ENCODE measurements at places on chromosomes 1 and 21.

DNA sequence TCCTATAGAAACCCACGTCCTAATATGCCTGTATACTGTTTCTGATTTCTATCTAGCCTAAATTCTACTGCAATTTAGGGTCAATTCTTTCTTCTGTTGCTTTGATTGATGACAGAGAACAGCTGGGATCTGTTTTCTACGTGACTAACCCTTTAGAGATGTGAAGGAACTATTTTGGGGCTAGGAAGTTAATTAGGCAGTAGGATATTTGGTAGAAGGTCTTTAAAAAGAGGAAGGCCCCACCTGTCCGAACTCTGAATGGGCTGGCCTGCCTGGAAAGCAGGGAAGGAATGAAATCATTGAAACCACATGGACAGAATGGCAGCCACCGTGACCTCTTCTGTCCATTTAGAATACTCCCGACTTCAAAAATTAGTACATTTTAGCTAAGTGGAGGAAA lies 21.0 kb downstream of the EIF2D start:
- DNase-seq = no peak

GRCh38 chr1:64995316-64995715 lies 29.0 kb upstream of the JAK1 start:
- DNase-seq = no peak

GRCh38 chr1:246065592-246065991 lies 441.5 kb downstream of the SMYD3 start:
- no peak for DNase-seq

- DNase-seq = no peak
Measured at GRCh38 chr1:55639051-55639450, 423.9 kb upstream of the USP24 start.
